GM23338 (cell line): ENCODE measurements at places on chromosomes 12 and 14.

DNA sequence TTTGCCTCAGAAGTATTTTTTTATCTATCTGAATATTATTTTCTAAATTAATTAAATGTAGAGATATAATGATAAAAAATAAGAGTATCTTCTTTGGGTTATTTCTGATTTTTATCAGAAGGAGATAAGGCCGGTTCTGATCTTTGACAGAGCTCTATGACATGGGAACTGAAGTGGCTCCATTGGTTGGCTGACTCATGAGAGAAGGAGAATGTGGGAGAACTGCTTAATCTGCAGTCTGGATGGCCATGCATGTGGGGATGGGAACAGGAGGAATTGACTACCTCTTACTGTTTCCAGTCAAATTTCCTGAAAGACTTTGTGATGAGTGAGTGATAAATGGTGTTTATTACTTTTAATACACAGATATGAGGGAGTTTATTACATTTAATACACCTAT lies 155.8 kb upstream of the ATP2B1 start:
- no peak overlapping the region for H3K4me3 ChIP-seq
- peaks cover 42% of the 10 kb centered on the region for H3K27me3 ChIP-seq
- peaks cover 10% of the 10 kb centered on the region for H3K4me1 ChIP-seq
- H3K36me3 ChIP-seq: no peaks in the 10 kb centered on the region

GRCh38 chr14:63737582-63738006 lies 9.7 kb upstream of the SGPP1 start:
- no peak for DNase-seq
- no peaks in the 10 kb centered on the region for H3K4me1 ChIP-seq
- no peak overlapping the region for H3K4me3 ChIP-seq
- no peaks in the 10 kb centered on the region for H3K36me3 ChIP-seq
- no peaks in the 10 kb centered on the region for H3K27me3 ChIP-seq

DNA sequence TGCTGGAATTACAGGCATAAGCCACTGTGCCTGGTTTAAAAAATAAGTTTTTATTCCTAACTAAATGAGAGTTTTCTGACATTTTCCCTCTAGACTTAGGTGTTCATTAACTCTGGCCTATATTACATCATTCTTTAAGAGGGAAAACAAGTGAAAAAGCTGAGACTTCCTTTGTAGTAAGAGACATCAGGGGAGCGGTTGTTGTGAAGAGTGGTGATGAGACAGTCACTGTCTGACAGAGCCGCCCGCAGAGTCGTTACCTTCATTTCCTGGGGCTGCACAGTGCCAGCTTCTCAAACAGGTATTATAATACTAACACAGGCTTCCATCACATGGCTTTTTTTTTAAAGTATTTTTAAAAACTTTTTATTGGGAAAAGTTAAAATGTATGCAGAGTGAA lies 19.7 kb upstream of the TDRD9 start:
- H3K27ac ChIP-seq: no peak overlapping the region
- no peaks in the 10 kb centered on the region for H3K27me3 ChIP-seq
- no peak overlapping the region for H3K4me3 ChIP-seq
- peaks cover 4% of the 10 kb centered on the region; the same call in 1 of the 2 replicates for H3K4me1 ChIP-seq
- peaks cover 1% of the 10 kb centered on the region for H3K36me3 ChIP-seq

GRCh38 chr12:122932207-122932606 lies 34.1 kb downstream of the ABCB9 start:
- H3K27me3 ChIP-seq: no peaks in the 10 kb centered on the region
- no peak for DNase-seq
- no peak overlapping the region for H3K4me3 ChIP-seq
- H3K4me1 ChIP-seq: no peaks in the 10 kb centered on the region
- no peaks in the 10 kb centered on the region for H3K36me3 ChIP-seq
